Breast epithelium (tissue), 4 donors: ENCODE measurements at places on chromosomes 2 and 18. TPM values are rescaled to one million over a fixed set of nuclear protein-coding genes. Genes with fewer than 3 reads are reported as not detected.

ZNF385B gene
- 4.5 TPM for total RNA-seq

CLEC4F gene
- total RNA-seq = 0.88 TPM

TUBA4B gene
- 0.16 TPM for total RNA-seq

CHRNG gene
- not detected for total RNA-seq

IL1R2 gene
- total RNA-seq = 9.8 TPM

RAB11FIP5 gene
- 20.6 TPM for total RNA-seq

SCG2 gene
- total RNA-seq = 0.66 TPM

SCYGR4 gene
- total RNA-seq = not detected

TCF4 gene
- 133 TPM for total RNA-seq

CFC1 gene
- total RNA-seq = not detected

NEU4 gene
- total RNA-seq = 3.0 TPM

AQP12A gene
- not detected for total RNA-seq

SERPINB4 gene
- total RNA-seq = not detected

IL36G gene
- not detected for total RNA-seq

TCF23 gene
- total RNA-seq = not detected

ADRA2B gene
- 1.3 TPM for total RNA-seq
